ENCODE measurements at places on chromosomes 11 and 22.
A peak's percentile ranks its signal among the peaks of the same experiment; 100 is the strongest.

DNA sequence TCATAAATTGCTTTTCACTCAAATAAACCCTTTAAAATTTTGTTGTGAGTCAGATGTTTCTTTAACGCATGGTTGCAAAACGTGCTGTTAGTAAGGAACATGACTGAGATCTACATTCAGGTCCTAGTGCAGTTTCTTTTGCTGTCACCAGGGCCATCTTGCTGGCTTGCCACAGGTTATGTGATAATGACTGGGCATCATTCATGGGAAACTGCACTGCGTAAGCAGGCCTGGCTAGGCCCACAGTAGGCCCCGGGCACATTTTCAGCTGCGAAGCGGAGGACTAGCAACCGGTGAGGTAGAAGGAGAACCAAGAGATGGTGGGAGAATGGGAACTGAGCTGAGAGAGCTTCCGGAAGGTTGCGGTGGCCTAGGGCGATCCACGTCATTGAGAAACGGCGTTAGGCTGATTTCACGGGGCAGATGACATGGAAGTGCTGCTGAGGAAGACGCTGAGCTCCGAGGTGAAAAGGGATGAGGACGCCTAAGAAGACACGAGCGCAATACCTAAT is 3.2 kb upstream of the KLHDC7B start:
- DNase-seq: no peak

DNA sequence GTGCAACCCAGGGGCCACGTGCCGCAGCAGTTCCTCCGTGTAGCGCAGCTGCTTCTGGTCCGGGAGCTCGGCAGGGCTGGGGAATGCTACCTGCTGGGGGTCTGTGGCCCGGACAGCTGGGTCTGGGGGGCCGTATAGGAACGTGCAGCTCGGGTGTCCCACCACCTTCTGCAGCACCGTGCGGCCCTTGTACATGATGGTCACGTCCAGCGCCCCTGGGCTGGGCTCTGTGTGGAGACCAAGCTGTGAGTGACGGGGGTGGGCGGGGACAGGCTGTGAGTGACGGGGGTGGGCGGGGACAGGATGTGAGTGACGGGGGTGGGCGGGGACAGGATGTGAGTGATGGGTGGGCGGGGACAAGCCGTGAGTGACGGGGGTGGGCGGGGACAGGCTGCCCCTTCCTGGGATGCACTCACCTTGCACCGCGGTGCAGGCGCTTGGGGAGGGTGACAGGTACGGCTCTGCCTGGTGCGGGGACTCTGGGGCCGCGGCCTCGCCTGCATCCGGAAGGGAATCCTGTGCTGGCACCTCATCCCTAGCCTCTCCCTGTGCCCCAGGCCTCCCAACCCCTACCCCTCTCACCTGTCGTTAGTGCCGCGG is 2.3 kb downstream of the IRF7 start:
- DNase-seq: peak; percentile 68

GRCh38 chr22:28444659-28445058 is 235.0 kb downstream of the TTC28 start:
- DNase-seq: no peak

GRCh38 chr11:17722000-17722643 is 2.8 kb downstream of the MYOD1 start:
- DNase-seq: no peak

DNA sequence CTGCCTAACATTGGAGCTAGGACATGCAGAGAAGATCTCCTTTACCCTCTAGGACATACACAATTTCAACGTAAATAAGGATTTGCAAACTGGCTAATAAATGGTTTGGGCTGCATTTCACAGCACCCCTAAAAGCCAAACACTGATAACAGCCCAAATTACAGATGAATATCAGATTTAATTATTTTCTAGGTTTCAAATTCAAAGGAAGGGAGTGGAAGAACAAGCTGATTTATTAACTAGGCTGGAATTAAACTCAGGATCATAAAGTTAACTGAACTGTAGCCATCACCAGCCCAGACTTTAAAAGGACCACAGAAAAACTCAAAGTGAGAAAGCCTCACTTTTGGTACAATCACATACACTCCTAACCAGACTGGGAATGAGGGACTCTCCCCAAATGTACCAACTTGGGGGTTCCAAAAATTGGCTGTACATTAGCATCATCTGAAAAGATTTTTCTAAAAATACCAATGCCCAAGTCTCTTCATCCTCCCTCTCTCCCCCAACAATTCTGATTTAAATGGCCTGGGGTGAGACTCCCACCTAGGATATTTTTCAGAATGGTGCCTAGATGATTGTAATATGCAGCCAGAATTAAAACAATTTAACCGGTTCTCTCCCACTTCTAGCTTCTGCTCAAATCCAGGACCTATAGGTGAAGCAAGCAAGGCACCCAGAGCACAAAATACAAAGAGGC is 43.5 kb downstream of the SYTL2 start:
- DNase-seq: no peak

- DNase-seq: no peak
These were observed 23.0 kb downstream of the SHANK3 start for GRCh38 chr22:50695421-50696250.

GRCh38 chr11:104968355-104968855 is at the start of gene CASP4:
Gene CASP4, minus strand, starts transcription at chr11:104968574. Its CDS starts 49 bp downstream, at chr11:104968525.
- DNase-seq: no peak

DNA sequence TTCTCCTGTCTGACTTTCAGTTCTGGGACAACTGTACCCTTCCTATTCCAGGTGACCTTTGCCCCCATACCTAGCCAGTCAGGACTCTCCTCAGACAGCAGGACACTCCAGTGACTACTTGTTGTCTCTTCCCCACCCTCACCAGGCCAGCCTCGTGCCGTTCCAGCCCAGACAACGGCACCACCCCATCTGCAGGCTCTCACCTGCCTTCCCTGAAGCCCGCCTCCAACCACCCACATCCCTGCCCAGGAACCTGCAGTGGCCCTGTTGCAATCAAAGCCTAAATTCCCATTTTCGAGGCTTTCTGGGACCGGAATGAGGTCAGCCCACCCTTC is 3.7 kb downstream of the IL2RB start:
- DNase-seq: no peak

DNA sequence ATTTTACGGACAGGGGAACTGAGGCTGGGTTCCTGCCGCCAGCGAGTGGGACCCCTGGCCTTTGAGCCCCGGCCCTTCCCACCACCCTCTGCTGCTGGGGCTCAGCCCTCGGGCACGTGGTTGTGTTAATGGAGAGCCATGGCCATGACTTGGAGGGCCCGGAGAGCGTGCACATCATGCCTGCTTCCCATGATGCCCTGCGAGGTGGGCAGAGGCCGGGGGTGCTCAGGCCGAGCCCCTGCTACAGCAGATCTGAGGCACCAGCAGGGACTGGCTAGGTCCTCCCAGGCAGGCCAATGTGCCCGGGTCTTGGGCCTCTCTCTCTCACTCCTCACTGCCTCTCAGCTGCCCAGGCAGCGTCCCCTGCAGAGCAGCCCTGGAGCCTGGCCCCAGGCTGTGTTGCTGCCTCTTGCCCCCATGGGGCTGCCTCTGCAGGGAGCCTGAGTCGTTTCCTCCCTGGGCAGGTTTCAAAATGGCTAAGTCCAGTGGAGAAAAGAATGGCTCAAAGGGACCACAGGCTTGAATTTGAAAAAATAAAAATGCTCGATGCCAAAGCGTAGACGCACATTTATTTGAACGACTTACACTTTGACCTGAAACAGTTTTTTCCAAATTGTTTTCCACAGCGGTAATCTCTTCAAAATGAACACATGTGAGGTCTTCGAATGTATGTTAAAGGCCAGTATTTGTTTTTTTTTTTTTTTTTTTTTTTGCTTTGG is 72.6 kb upstream of the CLDN5 start:
- no peak for DNase-seq

GRCh38 chr11:86954269-86955110 is 705 bp downstream of the FZD4 start:
- DNase-seq: peak; percentile 49

DNA sequence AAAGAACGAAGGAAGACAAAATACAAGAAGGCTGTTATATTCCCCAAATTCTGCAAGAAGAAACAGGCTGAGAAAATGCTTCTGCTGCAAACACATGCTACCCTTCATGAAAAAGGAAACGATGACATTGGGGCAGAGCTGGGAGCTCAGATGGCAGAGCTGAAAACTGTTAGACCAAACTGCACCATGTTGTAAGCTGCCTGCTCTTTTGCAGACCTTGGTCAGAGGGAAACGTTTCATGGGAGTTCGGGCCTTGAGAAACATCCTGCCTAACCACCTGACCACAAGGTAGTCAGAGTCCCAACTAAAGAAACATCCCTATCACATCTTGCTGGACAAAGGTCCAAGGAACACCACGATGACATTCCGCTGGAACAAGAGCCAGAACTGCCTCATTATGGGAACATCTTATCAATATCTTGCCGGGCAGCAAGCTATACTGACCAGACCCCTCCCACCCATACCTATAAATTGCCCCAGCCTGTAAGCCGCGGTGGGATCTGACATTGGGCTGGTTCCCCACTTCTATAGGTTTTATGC is 110.7 kb upstream of the CTSC start:
- no peak for DNase-seq

DNA sequence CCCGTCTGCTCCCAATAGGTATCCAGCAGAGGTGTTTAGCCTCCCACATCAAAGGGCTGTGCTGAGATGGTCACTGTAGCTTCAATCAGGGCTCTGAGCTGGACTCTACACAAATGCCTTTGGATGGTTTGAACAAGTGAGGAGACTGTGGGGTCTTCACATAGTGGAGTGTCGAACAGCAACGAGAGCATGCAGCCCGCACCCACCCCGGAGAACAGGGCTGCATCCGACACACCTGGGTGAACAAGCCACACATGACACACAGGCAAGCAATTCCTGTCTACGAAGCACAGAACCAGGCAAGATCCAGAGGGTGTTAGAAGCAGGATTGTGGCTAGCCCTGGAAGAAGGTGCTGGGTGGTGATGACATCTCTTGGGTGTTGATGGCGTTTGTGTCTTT is 58.0 kb upstream of the FGF3 start:
- DNase-seq: no peak

GRCh38 chr11:86447763-86448480 is 73.2 kb downstream of the CCDC81 start:
- DNase-seq: no peak

GRCh38 chr22:47390026-47390970 is 627.8 kb downstream of the TBC1D22A start:
- no peak for DNase-seq

DNA sequence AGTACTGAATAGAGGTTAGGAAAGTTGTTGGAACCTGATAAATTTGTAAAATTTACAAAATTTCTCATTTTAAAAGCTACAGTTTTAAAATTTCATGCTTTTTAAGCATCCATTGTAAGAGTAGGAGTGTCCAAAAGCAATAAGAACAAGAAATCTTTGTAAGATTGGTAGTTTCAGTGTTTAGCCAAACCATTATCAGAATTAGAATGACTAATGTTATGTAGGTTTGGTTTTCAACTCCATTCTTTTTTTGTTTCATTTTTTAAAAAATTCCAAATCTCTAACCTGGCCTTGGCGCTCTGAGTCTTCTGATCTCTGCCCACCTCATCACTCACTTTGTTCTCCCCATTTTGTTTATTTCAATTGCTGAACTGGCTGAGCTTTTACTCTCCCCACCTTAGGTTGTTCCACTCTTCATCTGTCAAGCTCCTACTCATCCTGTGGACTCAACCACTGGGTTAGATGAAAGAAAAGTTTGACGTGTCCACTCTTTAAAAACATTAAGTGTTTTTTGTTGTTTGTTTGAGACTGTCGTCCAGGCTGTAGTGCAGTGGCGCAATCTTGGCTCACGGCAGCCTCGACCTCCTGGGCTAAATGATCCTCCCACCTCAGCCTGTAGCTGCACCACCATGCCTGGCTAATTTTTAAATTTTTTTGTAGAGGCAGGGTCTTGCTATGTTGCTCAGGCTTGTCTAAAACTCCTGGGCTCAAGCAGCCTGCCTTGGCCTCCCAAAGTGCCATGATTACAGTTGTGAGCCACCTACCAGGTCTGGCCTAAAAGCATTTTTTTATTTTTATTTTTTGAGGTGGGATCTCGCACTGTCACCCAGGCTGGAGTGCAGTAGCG is 14.0 kb downstream of the EP300 start:
- DNase-seq: no peak

DNA sequence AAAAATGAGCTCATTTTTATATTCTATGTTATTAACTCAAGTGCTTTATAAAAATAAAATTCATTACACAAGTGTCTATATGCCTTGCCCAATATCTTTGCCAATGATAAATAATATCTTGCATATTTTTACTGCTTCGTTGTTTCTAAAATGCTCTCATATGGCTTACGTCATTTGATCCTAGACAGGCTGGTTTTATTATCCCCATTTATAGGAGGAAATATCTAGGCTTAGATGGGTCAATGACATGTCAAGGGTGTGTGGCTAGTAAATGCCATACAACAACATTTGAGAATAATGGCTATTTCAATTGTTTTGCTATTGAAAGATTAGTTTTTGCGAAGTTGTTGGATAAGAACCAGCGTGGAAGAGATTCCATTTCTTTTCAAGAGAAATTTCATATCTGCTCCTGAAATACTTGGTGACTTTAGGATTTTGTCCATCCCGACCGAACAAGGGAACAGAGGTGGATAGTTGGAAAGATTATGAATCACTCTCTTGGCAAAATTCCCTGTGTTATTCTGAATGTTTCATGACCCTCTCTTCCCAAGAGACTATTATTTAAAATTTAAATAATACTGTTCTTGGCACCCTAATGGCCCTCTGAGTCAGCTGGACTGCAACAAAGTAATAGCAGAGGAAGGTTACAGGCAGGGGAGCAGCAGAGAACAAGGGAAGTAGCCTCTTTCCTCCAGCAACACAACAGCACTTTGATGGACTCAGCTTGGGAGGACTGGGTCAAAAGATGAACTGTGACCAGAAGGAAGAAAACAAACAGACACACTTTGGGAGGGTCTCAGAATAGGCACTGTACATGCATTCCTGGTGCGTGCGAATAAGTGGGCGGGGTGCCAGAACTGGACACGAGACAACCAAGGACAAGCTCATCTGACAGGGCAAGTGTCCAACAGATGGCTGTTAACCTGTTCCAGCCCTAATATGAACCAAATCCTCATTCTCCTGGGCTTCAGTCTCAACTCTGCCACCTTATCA is 94.5 kb downstream of the ME3 start:
- peak; percentile 44 for DNase-seq

DNA sequence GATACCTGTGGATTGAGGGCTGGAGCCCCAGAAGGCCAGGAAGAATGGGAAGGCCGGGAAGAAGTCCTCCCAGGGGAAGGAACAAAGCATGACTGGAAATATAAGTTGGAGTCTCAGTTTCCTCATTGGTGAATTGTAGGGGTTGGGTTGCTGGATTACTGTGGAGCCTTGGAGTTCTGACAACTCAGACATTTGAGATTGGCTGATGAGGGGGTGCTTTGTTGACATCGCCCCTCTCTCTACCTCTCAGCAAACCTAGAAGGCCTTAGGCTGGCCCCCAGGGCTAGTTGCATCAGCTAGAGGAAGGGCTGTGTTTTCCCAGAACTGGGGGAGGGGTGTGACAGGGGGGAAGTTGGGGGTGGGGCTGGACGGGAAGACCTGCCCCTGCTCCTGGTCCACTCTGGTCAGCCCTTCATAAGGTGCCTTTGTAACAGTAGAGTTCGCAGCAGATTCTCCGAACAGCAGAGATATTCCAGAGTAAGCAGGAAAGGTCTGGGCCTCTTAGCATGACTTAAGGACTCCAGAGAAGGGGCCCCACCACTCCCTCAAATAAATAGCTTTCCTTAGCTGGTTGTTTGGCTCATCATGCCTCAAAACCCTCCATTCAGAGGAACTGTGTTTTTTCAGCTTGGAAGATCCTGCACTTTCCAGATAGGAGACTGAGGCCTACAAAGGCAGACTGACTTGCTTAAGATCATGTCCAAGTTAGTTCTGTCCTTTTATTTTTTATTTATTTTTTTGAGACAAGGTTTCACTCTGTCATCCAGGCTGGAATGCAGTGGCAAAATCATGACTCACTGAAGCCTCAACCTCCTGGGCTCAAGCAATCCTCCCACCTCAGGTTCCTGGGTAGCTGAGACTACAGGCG is 12.5 kb upstream of the THRSP start:
- no peak for DNase-seq

GRCh38 chr11:9130297-9130696 is 38.9 kb upstream of the SCUBE2 start:
- no peak for DNase-seq
